Left lung (tissue), 14 donors: ENCODE measurements at places on chromosomes 3 and 15. TPM values are rescaled to one million over a fixed set of nuclear protein-coding genes. Genes with fewer than 3 reads are reported as not detected.
A peak's percentile ranks its signal among the peaks of the same experiment; 100 is the strongest.

Gene ANKUB1
- polyA plus RNA-seq, result 0.14 TPM

Gene SHC4
- 0.93 TPM for polyA plus RNA-seq

Gene KY
- polyA plus RNA-seq, result 1.1 TPM

Gene OCA2
- 12.0 TPM for polyA plus RNA-seq

Gene CLEC3B
- 149 TPM for polyA plus RNA-seq

Gene LMAN1L
- polyA plus RNA-seq, result not detected

Gene HPS3
- polyA plus RNA-seq, result 32.4 TPM

Gene ADAMTS7
- 38.4 TPM for polyA plus RNA-seq

Gene AMT
- polyA plus RNA-seq, result 27.3 TPM

Gene CTXN2
- polyA plus RNA-seq, result not detected

Gene CAMP
- 1.1 TPM for polyA plus RNA-seq

Gene CACNA2D2
- 30.4 TPM for polyA plus RNA-seq

GRCh38 chr3:72298201-72299152 is 513.5 kb upstream of the PROK2 start:
- no peak for DNase-seq

- no peak for DNase-seq
These were observed 7.6 kb upstream of the NR2E3 start for GRCh38 chr15:71802770-71803169.

DNA sequence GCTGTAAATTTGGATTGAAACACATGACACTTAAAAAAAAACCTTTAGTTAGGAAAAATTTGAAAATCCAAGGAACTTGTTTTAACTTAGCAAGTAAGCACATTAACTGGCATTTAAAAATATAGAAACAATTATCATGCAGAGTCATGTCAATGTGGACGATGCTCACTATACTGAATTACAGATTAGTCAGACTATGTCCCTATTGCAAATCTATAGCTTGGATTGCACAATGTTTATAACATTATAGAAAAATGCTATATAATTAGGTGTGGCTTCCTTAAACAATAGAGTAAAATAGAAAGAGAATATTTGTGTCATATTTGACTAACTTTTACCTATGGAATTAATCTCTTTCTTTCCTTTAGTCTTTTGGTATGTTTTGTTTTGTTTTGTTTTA is 48.4 kb upstream of the TUSC7 start:
- no peak for DNase-seq

DNA sequence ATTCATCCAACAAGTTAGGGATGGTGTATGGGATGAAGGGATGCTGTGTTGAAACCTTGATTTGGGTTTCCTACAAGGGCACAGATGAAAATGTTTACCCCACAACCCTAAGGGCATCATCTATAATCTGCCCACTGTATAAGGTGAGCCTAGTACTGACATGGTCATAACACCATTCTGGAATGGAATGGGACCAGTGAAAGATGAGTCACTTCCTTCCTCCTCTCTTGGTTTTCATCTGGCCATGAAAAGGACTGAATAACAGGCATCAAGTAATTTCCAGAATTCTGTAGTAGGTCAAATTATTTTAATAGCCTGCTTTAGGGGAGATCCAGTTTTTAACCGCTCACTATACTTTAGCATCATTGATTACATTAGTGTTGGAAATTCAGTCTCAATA is 538.6 kb downstream of the NR2F2 start:
- no peak for DNase-seq

- DNase-seq, result no peak
These were observed 94.2 kb downstream of the CGNL1 start for GRCh38 chr15:57470543-57470942.

DNA sequence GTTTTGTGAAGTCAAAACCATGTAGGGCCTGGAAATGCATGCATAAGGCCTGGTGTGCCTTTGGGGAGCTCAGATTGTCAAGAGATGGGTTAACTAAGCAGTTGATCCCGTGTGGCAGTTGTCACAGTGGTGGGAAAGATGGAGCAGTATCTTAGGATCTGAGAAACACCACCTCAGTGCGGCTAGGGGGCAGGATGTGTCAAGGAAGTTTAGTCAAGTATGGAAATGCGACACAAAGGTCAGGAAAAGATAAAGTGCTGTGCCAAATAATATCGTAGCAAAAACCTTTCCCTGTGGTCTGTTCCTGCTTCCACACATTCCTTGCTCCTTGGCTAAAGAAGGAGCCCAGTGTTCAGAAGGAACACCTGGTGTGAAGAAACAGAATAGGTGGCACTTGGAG is 396.4 kb downstream of the EDEM1 start:
- no peak for DNase-seq

GRCh38 chr3:127034990-127035652 is 52.2 kb downstream of the PLXNA1 start:
- DNase-seq, result no peak

DNA sequence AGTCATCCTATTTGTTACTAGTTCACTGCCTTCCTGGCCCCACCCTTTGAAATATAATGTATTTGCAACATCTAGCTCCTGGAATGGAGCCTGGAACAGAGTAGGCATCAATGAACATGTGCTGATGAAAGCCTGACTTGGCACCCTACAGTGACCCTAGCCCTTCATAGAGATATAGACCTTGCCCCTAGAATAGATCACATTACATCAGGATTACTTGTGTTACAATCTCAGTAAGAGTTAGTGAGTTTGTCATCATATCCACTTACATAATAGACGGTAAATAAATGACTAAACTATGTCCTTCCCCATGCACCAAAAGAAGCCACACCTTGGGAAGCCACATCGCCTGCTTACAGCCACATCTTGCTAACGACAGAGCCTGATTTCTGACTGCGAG is 110.5 kb upstream of the WNT5A start:
- DNase-seq, result no peak

GRCh38 chr3:192068464-192069254 is 607.7 kb downstream of the PYDC2 start:
- DNase-seq, result no peak

GRCh38 chr3:45640091-45640507 is 45.5 kb downstream of the LIMD1 start:
- no peak for DNase-seq

- no peak for DNase-seq
These were observed 51.9 kb downstream of the BBX start for GRCh38 chr3:107574650-107575049.

- no peak for DNase-seq
These were observed 60.1 kb upstream of the PCSK6 start for GRCh38 chr15:101549647-101550046.

- no peak for DNase-seq
These were observed 12.0 kb upstream of the LMAN1L start for GRCh38 chr15:74800559-74801094.

GRCh38 chr3:155254445-155254844 is 39.0 kb downstream of the STRIT1 start:
- no peak for DNase-seq

- no peak for DNase-seq
These were observed 12.6 kb downstream of the RASGRP1 start for GRCh38 chr15:38551720-38552648.

GRCh38 chr3:171458071-171458863 is 1.9 kb downstream of the TNIK start:
- DNase-seq, result no peak

DNA sequence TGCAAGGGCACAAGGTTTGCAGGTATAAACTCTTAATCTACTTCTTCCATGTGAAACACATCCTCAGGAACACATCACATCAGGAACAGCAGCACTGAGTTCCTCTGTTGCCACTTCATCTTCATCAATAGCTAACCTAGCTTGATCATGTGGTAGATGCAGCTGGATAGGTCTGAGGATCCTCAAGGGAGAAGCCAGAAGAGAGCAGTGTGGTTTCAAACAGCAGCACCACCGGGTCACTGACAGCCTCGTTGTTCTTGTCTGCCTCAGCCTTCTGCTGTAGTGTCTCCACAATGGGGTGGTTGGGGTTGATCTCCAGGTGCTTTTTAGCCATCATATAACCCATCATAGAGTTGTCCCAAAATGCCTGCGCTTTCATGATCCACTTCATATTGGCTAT is 58.8 kb downstream of the ADAM10 start:
- DNase-seq, result no peak

- no peak for DNase-seq
These were observed 104.5 kb downstream of the SST start for GRCh38 chr3:187565701-187566100.

DNA sequence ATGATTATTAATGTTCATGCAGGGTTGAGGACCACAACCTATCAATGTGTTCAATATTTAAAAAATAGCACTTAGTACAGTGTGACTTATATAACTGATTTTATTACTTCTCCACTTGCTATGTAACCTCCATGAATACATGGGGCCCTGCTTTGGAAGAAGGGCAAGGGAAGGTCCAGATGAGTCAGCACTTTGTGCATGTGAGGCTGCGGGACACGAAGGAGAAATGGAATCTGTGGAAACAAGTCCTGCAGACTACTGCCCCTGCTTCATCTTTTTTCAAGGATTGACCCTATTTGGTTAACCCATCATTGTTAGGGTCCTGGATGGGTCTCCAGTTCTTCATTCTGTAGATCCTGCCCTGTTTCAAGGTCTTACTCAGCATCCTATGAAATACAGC is 1.6 kb downstream of the NXPE3 start:
- no peak for DNase-seq

- DNase-seq, result no peak
These were observed 45.3 kb downstream of the ILDR1 start for GRCh38 chr3:121976727-121977126.

- peak; percentile 84 for DNase-seq
These were observed 26.4 kb downstream of the TYRO3 start for GRCh38 chr15:41585127-41586047.

DNA sequence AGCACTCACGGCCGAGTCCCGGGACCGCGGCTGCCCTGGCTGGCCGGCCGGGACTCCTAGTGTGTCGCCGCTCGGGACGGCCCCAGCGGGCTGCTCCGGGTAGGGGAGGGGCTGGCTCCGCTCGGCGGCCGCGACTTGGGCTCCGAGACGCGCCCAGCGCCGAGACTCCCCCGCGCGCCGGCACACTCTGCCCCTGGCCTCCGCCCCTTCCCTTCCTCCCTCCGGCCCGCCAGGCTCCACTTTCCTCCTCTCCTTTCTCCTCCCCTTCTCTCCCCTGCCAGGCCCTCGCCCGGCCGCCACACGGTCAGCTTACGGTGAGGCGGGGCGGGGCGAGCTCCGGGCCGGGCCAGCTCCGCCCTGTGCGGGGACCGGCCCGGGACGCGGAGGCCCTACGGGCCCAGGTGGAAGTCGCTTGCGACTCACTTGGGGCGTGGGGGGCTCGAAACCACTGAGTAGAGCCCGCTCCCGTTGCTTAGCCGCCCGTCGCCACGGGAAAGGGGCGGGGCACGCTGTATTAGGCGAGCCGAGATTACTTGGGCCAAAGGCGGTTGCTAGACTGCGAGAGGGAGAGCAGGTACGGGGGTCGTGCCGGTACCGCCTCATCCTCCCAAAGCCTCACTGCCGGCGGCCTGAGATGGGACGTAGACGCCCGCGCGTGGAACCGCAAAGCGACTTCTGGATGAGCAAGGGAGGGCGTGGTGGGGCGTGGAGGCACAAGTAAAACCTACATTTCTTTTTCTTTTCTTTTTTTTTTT is at the start of gene ITGB5:
ITGB5 (minus strand) TSS at position 189 of the 755 bp plus-strand sequence. CDS start 365 bp downstream, outside the sequence.
- DNase-seq, result peak; percentile 93

GRCh38 chr3:188978421-188979171 is 193.2 kb upstream of the TPRG1 start:
- DNase-seq, result no peak
